Mammary epithelial cell (primary cell): ENCODE measurements at places on chromosomes 7 and 10. TPM values are rescaled to one million over a fixed set of nuclear protein-coding genes. Genes with fewer than 3 reads are reported as not detected.
A peak's percentile ranks its signal among the peaks of the same experiment; 100 is the strongest.

DNA sequence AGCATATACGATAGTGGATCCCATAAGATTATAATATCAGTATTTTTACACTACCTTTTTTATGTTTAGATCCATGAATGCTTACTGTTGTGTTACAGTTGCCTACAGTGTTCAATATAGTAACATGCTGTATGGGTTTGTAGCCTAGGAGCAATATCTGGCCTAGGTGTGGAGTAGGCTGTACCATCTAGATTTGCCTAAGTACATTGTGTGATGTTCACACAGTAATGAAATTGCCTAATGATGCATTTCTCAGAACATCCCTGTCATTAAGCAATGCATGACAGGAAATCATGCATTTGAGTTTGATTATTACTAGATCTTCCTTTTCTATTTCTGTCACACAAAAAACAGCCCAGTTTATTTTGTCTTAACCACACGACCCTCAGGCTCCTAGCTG is 14.5 kb downstream of the CBX3 start:
- DNase-seq, result no peak

NFE2L3 gene
- total RNA-seq, result 3.0 and 5.4 TPM in 2 replicates

DNA sequence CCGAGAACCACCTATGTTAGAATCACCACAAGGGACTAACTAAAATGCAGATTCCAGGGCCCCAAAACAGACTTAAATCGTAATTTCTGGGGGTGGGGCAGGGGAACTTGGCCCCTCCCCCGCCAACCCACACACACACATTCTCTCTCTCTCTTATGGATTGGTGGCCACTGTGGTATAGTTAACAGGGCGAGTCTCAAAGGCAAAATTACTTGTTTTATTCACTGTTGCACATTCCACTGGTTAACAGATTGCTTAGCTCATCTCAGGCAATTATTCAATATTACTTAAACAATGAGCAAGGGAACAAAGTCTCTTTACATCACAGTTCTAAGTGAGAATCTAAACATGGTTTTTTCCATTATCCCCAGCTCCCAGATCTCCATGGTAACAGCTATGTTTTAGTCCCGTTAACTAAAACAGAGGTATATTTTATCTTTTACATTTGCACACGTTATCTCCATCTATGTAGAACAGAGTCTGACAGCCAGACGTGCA is 38.5 kb downstream of the IGF2BP3 start:
- DNase-seq, result no peak

DNA sequence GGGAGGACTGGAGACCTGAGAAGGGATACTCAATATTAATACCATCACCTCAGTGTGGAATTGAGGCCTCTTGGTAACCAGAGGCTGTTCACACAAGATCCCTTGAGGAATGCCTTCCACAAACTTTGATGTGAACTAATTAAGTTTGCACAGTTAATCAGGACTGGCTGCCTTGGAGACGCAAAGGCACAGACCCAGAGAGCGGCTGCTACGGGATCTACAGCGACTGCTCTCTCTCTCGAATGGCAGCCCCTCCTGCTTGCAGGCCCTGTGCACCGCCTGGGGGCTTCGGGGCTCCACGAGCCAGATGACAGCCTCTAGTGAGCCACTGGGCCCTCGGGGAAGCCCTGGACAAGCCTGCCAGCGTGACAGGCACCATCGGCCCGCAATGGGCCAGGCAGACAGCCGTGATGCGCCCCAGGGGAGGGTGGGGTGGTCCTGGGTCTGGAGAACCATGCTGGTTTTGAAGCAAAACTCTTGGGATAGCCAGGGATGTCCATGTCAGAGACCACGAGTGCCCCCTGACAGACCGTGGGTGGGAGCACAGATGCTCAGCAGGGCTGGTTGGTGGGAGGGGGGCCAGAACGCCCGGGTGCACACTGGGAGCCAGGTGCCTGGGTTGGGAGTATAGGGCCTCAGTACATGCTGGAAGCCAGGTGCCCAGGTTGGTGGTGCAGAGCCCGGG is 195.6 kb downstream of the ELFN1 start:
- no peak for DNase-seq

- DNase-seq, result peak; percentile 10
Measured at GRCh38 chr7:90119178-90119971, 34.9 kb upstream of the STEAP1 start.

DNA sequence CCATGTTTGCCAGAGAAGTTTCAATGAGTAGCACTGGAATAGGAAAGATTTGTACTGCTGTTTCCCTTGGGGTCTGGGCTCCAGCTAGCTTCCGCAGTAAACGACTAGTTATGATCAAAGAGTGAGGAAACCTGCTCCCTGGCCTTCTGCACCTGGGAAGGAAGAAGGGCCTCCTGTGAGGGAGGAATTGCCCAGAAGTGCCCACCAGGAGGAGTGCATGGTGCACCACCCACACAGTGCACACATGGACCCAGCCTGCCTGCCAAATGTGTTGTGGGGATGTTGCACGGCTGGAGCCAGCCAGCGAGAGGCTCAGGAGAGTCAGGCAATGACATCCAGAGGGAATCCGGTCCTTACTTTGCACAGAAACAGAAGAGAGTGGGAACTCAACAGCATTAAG is 27.0 kb upstream of the FAM107B start:
- DNase-seq, result no peak

- DNase-seq, result peak; percentile 21
Measured at GRCh38 chr7:139588632-139589031, 65.1 kb downstream of the CLEC2L start.
